ENCODE measurements at places on chromosomes 2 and 18.

- no peak for DNase-seq
Observed at GRCh38 chr2:167898340-167898739, 349.1 kb downstream of the STK39 start.

GRCh38 chr18:1244397-1245122 lies 339.9 kb downstream of the ADCYAP1 start:
- no peak for DNase-seq

DNA sequence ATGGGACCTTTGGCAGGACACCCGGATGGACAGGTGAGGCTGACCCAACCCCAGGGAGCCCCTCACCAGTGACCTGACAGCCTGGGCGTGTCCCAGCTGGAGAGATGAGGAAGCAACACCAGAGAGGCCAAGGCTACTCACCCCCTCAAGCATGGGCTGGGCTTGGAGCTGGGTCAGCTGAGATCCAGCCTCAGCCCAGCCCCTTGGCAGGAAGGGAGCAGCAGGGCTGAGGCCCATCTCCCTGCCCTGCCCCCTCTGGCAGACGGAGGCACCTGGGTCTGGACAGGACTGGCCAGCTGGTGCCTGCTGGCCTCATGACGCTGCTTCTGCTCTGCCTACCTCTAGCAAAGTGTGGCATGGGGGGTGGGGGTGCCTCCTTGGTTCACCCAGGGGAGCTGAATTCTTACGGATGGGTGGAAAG lies 37.8 kb downstream of the HS6ST1 start:
- no peak for DNase-seq

DNA sequence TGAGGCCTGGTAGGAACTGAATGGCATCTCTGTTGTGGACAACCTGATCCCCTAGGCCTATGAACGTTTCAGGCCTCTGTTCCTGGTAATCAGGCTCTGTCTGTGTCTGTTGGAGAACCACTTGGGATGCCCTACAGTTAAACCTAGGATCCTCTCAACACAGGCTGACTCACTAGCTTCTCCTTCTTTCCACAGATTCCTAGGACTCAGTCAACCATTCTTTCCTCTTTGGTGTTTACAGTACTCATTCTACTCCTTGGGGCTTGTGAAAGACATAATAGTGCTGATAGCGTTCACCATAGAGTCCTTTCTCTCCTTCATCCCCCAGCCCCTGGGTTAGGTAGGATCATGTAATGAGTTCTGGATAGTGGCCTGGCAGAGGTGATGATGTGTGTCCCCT lies 544.3 kb downstream of the METTL4 start:
- no peak for DNase-seq

Data from sciatic nerve (tissue), 2 donors.